ENCODE measurements at places on chromosomes 2 and 18.
A peak's percentile ranks its signal among the peaks of the same experiment; 100 is the strongest.

GRCh38 chr18:35042389-35043071, 1.3 kb downstream of the MAPRE2 start:
- DNase-seq: peak; percentile 73

- peak; percentile 10 for DNase-seq
Measured at GRCh38 chr18:47932603-47933002, 2.1 kb upstream of the SMAD2 start.

- no peak for DNase-seq
Measured at GRCh38 chr18:24342347-24342746, 55.3 kb downstream of the OSBPL1A start.

GRCh38 chr2:121211251-121211650, 73.8 kb downstream of the TFCP2L1 start:
- no peak for DNase-seq

DNA sequence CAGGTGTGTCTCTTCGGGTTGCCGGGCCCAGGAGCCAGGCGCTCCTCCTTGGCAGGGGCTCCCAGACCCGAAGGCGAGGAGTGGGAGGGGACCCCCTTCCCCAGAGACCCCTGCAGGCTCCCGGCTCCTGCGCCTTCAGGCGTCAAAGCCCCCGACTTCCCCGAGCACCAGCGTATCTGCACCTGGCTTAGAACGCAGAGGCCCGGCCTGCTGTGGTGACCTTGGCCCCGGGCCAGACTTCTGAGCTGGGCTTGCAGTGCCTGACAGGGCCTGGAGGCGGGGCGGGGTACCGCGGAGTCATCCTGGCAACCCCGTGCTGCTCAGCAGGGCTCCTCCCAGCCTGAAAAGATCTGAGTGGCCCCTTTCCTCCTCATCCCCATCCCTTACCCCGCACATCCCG, 27.0 kb downstream of the SKA1 start:
- no peak for DNase-seq

GRCh38 chr2:65425276-65425675, 7.1 kb downstream of the SPRED2 start:
- no peak for DNase-seq

DNA sequence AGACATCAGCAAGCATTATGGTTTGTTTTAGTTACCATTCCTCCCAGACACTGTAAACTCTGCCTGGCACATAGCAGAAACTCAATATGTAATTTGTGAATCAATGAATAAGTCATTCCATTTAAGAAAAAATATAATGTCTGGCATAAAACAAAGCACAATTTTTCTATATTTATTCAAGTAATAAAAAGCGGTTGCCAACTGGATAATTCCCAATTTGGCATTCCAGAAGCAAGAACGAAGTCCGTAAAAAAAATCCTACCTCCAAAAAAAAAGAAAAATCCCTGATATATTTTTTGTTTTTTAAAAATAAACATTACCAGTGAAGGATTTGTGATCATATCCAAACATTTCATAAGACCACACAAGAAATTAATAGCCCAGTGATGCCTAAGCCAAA, 351.3 kb upstream of the LRRTM4 start:
- DNase-seq: no peak
